Activated CD4-positive, alpha-beta T cell treated with anti-CD3 and anti-CD28 coated beads for 24 hours (primary cell): ENCODE measurements at places on chromosomes 5 and 9.

DNA sequence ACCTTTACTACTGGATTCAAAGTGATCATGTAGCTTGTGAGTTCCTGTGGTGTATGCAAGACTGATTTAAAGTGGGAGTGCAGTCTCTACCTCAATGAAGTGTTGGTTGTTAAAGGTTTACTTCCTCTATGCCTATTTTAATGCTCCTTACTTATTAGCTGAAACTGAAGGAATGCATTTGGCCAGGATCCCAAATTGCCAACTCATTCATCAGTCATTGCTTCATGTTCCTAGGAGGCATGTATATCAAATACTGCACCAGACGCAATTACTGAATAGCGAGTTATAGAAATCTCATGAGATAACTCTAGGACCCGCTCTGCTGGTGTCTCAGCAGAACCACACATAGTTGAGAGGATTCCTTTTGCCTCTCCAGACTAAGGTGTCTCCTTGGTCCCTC lies 143.0 kb upstream of the RPS23 start:
- no peak for DNase-seq

DNA sequence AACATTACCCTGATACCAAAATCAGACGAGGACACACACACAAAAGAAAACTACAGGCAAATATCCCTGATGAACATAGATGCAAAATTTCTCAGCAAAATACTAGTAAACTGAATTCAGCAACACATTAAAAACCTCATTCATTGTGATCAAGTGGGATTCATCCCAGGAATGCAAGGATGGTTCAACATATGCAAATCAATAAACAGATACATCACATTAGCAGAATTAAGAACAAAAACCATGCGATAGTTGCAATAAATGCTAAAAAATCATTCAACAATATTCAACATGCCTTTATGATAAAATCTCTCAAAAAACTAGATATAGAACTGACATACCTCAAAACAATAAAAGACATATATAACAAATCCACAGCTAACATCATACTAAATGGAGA lies 36.9 kb upstream of the TNPO1 start:
- DNase-seq = no peak

DNA sequence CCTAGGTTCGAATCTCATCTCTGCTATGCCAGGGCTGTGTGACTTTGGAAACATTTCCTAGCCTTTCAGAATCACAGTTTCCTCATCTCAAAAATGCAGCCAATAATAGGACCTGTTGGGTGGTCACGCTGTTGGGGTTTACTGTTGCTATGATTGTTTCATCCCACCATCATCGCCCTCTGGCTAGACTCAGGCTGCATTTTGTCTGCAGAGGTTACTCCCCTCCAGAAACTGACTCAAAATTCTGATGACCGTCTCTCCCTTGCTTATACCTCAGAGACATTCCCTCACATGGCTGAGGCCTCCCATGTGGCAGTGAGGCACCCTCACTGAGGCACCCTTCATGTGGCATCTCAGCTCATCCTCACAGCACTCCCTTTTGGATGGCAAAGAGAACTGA lies 61.6 kb downstream of the COL27A1 start:
- no peak for DNase-seq

GRCh38 chr5:103218164-103218563 lies 40.4 kb upstream of the MACIR start:
- DNase-seq = no peak

DNA sequence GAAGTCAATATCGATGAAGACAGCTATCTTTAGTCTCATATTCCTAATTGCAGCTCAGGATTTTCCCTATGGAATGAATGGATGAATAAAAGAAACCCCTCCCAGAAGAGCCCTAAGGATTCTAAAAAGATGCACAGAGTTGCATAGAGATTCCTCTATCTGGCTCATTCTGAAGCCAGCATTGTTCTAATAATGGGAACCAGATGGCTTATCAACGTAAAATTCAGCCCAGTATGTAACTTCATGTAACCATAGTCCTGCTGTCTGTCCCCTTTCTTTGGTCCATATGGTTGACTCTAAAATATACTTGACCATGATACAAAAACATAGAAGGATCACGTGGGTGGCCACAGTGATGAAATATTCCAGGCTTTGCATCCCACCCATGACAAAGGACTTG lies 508.6 kb downstream of the RASEF start:
- no peak for DNase-seq

GRCh38 chr9:132078699-132079356 lies 839 bp downstream of the MED27 start:
- no peak for DNase-seq

DNA sequence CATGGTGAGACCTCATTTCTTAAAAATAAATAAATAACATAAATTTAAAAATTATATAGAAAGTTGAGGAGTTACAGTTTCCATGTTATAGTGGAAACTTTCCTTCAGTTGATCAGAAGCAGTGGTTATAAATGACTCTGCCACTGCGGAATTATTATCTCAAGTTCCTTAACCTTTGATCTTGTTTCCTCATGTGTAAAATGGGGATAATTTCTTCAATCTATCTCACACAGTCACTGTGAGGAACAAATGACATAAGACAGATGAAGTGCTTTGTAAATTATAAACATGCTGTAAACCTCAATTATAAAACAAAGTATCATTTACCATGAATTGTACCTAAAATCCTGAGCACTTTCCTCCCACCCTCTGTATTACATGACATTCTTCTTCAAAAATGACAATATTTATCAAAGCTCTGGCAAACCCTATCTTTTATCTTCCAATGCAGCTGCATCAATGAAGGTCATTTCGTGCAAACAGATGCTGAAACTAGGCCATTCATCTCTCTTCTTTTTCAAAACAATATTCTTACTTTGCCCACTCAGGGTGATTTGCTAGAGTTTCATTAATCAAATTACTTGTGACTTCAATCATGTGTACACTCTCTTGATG lies 46.8 kb downstream of the TMEM245 start:
- DNase-seq = no peak

DNA sequence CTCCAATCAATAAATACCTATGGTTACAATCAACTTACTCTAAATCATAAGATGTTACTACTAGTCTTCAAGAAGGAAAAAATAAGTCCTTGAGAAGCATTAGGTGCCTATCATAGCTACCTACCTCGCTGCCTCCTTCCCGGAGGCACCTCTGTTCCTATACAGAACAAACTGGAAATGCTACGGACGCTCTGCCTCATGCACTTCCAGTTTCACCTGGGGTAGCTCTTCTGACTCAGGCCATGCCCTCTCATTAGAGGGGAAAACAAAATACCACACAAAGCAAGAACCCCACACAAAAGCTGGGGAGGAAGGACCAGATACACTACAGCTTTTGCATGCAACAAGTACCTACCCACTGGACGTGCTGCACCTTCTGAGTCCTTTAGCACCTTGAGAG lies 12.4 kb downstream of the SPRY4 start:
- DNase-seq = no peak

GRCh38 chr5:112846556-112846955 lies 14.5 kb upstream of the SRP19 start:
- DNase-seq = no peak

GRCh38 chr9:17330097-17330496 lies 195.3 kb downstream of the CNTLN start:
- DNase-seq = no peak

- DNase-seq = no peak
These were observed 980.8 kb upstream of the CTNND2 start for GRCh38 chr5:12885018-12885417.

- no peak for DNase-seq
These were observed 113.8 kb downstream of the ZNF462 start for GRCh38 chr9:106976772-106977171.
